ENCODE measurements at places on chromosomes 6 and 20. TPM values are rescaled to one million over a fixed set of nuclear protein-coding genes. Genes with fewer than 3 reads are reported as not detected.

GRCh38 chr6:136113736-136114173 is 136.4 kb downstream of the MTFR2 start:
- no peak for DNase-seq

GRCh38 chr20:6711951-6712649 is 55.4 kb upstream of the BMP2 start:
- DNase-seq: no peak

Gene FAM162B
- not detected for total RNA-seq

- no peak for DNase-seq
These were observed 1450.7 kb upstream of the ADGRB3 start for GRCh38 chr6:67184405-67184804.

Gene CRYBG1
- 23.3 TPM for total RNA-seq

Gene HCRTR2
- total RNA-seq: not detected

Gene GABRR1
- not detected for total RNA-seq

Gene CTAGE9
- not detected for total RNA-seq

DNA sequence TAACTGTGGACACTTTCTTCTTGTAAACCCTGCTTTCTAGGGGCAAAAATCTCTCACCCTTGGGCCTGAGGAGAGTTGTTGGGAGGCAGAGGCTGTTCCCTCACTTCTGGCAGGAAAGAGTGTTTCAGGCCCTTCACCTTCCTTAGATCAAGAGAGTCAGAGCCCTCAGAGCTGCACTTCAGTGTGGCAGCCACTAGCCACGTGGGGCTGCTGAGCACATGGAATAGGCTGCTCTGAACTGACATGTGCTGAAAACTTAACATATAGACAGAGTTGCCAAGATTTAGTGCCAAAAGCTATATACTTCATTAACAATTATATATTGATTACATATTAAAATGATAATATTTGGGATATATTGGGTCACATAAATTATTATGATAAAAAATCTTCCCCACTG is 4.4 kb upstream of the LMBRD1 start:
- no peak for DNase-seq

Gene GRIK2
- not detected for total RNA-seq

Gene SLC12A5
- 0.66 TPM for total RNA-seq

DNA sequence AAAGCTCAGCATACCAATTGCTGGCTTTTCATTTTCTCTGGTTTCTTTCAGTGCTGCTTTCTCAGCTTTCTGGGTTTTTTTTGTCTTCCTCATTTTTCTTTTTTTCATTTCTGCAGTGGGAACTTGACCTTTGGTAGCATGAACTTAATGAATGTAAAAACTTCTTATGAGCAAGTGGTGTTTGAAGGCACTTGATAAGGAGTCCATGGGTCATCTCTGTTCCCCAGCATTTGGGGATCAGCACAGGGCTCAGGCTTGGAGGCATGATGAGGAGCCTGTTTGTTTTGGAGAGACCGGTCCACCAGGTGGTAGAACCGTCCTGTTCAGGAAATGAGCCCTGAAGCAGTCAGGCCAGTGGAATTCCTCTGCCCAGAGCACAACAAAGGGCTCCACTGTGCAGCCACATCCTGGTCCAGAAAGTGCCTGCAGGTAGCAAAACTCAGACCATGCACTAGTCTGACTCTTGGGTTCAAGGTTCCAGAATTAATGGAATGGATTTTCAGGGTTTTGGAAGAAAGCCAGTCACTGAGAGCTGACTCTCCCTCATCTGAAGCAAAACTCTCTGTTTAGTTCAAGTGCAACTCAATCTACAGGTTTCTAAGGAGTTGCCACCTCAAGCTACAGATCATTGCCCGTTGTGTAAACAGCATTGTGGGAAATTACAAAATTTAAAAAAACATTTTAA is 52.3 kb upstream of the ADGRF1 start:
- DNase-seq: no peak

Gene ANGPT4
- not detected for total RNA-seq

Gene REM1
- total RNA-seq: not detected

Gene CCM2L
- not detected for total RNA-seq

DNA sequence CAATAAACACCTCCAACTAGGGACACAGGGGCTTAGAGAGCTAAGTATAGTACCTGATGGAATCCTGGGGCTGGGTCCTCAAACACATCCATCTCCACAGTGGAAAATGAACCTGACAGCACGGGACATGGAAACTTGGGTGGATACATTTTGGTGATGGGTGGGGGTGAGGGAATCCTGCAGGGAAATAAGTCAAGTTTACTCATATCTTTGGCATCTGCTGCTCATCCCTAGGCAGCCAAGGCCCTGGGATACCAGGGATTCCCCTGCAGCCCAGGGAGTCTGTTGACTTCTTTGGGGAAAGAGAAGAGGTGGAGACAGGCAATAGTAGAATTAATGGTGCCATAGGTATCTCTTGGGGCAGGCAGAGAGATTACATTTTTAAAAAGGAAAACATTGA is 6.6 kb downstream of the APOBEC2 start:
- no peak for DNase-seq

GRCh38 chr20:23132293-23132929 is 46.3 kb upstream of the CD93 start:
- peak; percentile 23 for DNase-seq

GRCh38 chr20:63545814-63546213 is 1.7 kb downstream of the SRMS start:
- no peak for DNase-seq

- no peak for DNase-seq
These were observed 4.6 kb downstream of the SYTL3 start for GRCh38 chr6:158654498-158654897.

DNA sequence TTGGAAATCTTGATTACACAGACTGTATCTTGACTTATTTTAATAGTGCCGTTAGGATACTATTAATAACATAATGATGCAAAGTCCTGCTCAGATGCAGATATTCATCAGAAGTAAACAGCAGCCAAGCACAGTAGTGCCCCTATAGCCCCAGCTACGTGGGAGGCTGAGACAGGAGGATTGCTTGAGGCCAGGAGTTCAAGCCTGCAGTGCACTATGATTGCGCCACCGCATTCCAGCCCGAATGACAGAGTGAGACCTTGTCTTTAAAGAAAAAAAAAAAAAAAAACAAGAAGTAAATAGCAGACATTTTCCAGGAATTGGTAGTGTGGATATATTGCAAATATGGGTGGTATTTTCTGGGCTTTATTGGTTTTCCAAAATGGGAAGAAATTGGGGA is 61.8 kb downstream of the TULP4 start:
- no peak for DNase-seq

DNA sequence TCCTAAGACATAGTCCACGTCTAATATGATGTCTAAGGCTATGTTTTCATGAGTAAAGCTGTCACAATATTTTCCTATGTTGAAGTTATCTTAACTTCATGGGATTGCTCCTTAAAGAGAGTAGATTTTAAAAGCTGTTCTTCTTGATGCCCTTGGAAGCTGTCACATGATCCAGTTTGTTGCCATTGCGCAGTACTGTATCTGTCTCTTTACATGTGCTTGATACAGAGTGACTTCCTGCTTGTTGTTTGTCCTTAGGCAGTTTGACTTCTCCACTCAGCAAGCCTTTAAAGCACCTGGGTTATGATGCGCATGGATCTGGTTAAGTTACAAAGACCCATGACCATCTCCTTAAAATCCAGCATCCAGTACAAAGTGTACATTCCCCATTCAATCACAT is 85.4 kb downstream of the CDYL start:
- no peak for DNase-seq

DNA sequence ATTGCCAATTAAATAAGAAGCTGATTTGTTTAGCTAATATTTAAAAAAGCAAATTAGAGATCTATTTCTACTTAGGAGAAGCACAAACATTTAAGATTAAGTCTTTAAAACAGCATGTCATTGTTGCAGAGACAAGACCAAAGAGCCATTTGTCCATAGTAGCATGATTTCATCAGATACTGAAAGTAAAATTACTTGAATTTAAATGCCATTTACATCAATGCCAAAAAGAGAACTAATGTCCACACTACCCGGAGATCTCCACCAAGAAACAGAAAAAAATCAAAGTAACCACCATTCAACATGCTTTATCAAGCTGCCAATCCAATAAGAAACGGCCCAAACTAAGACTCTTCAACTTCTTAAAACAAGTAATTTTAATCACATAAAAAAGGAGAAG is 15.7 kb downstream of the AURKA start:
- DNase-seq: no peak

DNA sequence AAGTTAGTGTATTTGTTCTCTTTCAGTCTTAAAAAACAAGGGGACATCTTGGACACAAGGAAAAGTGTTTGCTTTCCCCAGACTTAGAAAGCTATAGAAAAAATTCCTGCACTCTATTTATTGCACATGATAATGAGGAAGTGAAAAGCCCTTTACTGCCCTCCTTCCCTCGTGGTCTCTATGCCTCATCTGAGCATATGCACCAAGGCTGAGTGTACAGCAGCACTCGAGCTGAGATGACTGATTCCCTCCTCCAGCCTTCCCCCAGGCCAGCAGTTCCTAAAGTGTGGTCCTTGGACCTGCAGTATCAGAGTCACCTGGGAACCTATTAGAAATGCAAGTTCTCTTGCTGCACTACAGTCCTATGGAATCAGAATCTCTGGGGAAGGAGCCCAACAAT is 14.3 kb upstream of the LAMP5 start:
- DNase-seq: no peak

- peak; percentile 18 for DNase-seq
These were observed 167.6 kb upstream of the CST7 start for GRCh38 chr20:24781418-24781980.

Gene BPIFB2
- total RNA-seq: not detected

GRCh38 chr6:158770533-158771330 is 48.4 kb downstream of the EZR start:
- no peak for DNase-seq

Gene NT5E
- total RNA-seq: 0.93 TPM

Gene ZSCAN23
- total RNA-seq: 2.4 TPM

Gene BANF2
- not detected for total RNA-seq

DNA sequence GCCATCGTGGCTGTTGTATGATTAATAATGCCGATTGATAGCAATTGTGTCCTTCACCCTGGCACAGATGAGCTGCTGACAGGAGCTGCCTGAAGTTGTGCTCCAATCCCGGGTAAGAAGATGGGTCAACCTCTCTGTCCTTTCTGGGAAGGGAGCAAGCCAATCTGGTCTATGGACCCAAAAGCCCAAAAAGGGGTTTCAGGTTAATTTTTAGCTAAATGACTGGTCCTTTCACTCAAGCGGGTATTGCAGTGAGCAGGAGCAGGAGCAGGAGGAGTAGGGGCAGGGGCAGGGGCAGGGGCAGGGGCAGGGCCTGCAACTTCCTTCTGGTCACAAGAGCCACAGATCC is 164.8 kb downstream of the TAF4 start:
- no peak for DNase-seq

DNA sequence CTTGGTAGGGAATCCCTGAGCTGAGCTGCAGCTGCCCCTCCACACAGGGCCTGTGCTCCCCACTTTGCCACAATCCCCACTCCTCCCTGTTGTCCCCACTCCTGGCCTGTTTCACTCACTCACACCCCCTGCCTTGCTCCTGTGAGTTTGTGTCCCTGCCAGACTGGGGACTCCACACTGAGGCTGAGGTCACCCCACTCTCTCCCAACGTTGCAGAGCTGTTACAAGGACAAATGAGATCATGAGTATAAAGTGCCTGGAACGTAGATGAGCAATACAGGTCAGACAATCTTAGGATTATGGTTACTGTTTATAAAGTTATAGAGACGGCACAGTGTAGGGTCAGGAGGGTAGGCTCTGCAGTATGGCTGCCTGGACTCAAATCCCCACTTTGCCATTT is 426.0 kb upstream of the SULF2 start:
- no peak for DNase-seq

GRCh38 chr6:160356074-160356744 is 8.0 kb downstream of the SLC22A3 start:
- no peak for DNase-seq

DNA sequence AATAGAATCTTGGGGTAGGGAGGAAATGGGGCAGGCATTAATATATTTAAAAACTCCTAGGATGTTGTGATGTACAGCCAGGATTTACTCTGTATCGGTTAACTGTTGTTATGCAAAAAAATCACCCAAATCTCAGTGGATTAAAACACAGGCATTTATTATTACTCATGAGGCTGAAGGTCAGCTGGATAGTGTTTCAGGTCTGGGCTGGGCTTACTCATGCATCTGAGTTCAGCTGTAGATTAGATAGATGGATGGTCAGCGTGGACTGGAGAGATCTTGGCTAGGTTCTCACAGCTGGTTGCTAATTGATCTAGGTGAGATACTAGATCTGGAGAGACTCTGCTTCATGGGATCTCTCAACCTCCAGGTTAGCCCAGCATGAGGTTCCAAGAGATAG is 131.4 kb downstream of the BTBD3 start:
- DNase-seq: no peak

- no peak for DNase-seq
These were observed 7.2 kb upstream of the SNX14 start for GRCh38 chr6:85600713-85601313.

Gene ECT2L
- not detected for total RNA-seq

- no peak for DNase-seq
These were observed 693 bp downstream of the FAM50B start for GRCh38 chr6:3849681-3850450.

DNA sequence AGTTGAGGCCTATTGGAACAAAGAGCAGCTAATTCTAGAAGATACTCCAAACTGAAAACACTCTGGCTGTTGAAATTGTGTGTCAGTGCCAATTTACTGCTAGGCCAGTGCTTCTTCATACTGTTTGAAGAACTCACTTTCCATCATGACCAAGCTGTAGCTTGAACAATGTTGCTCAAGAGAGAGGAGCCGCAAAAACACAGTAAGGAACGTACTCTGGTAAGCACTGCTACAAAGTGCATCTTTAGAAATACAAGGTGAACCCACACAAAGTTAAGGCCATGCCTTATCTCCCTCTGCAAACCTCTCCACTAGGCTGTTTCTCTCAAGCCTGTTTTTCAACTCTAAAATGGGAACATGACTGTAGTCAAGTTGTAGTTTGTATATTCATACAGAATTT is 74.5 kb upstream of the TULP1 start:
- no peak for DNase-seq

DNA sequence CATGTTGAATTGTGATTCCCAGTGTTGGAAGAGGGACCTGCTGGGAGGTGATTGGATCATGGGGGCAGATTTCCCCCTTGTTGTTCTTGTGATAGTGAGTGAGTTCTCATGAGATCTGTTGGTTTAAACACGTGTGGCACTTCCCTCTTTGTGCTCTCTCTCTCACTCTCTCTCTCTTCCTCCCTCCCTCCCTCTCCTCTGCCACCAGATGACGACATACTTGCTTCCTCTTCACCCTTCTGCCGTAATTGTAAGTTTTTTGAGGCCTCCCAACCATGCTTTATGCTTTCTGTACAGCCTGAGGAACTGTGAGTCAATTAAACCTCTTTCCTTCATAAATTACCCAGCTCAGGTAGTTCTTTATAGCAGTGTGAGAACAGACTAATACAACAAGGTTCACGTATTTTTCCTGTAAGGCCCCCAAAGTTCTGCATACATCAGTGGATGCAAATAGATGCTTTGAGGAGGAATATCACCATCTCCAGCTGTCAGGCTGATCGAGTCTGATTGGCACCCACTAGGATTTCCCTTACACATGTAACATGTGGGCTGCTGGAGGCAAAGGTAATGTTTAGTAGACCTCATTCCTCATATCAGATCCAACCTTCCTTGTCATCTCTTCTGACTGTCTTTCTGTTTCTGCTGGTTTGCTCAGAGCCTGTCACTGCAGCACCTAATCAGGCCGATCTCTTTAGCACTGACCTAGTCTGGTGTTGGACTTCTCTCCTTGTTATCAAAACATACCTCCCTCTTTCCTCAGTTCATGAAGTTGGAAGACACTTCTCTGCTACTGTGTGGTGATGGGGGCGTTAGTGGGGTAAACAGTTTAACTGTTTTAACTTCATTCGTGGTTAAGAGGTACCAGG is 54.3 kb upstream of the BACH2 start:
- DNase-seq: no peak

Gene OR2H1
- total RNA-seq: not detected

Gene FAM184A
- total RNA-seq: 24.9 TPM
